Tongue (tissue), 3 donors: ENCODE measurements at places on chromosomes 2 and 18. TPM values are rescaled to one million over a fixed set of nuclear protein-coding genes. Genes with fewer than 3 reads are reported as not detected.

GRCh38 chr2:17317439-17317976 is 200.7 kb downstream of the RAD51AP2 start:
- DNase-seq = no peak

The CXCR1 gene
- total RNA-seq = 0.31 TPM

GRCh38 chr2:175698061-175698460 is 304.0 kb downstream of the LNPK start:
- peak; percentile 25 for DNase-seq

- no peak for DNase-seq
These were observed 126.4 kb downstream of the CACNB4 start for GRCh38 chr2:151972241-151973012.

DNA sequence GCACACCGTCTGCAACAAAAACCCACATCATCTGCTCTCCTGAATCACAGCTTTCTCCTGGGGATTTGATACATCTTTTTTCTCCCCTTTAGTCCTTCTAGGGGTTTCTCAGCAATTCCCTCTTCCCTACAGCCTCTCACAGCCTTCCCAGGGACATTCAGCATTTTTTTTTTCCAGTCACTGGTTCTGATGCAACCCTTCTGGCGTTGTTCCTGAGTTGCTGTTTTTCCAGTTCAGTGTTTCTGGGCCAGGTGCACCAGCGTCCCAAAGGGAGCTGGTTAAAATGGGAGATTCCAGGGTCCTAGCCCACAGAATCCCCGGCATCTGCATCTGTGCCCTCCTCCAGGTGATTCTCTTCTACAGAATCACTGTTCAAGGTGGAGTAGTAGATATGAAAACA is 36.1 kb downstream of the ADCY3 start:
- DNase-seq = no peak

DNA sequence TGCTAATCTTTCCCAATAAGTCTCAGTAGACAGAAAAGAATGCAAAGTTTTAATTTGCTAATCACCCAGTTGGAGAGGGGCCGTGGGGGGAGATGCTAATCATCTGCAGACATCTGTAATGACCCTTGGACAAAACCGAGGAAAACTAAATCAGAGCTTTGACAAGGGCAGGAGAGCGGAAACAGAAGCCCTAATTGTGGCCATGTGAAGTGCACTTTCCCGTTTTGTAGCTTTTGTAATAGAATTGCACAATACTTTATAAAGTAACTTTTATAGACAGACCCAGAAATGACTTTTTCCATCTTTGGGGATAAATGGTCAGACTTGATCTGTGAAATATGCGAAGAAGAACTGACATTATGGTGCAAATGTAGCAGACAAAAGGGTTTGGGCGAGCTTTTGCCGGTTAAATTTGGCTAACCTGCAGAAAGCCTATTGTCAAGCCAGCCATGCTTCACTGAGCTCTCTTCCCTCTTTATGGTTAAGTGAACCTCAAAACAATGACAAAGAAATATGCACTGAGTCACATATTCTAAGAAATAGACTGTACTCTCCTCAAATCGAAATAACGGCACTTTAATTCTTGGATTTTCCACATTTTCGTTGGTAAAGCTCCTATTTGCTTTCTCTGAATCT is 980.1 kb upstream of the POU3F3 start:
- no peak for DNase-seq

The CD28 gene
- total RNA-seq = 2.4 TPM

The CPS1 gene
- total RNA-seq = 2.8 TPM

The ESPNL gene
- 1.0 TPM for total RNA-seq

GRCh38 chr2:19235308-19235707 is 123.1 kb downstream of the OSR1 start:
- no peak for DNase-seq

The PPP1R1C gene
- total RNA-seq = 2.5 TPM

GRCh38 chr2:46340740-46341420 is 43.7 kb downstream of the EPAS1 start:
- no peak for DNase-seq

DNA sequence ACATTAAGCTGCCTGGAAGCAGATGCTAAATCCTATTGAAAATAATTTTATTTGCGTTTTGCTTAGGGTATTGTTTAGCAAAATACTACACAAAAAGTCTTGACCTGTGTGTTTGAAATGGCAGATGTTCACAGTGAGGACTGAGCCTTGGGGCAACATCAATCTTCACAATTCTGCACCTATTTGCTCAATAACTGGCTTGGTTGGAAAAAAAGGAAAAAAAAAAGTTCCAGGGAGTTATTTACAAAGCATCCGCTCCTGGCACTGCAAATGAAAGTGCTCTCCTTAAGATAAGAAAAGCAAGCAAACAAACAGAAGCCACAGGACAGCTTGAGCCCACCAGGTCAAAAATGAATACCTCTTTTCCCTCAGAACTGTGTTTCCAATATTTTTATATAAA is 77.7 kb downstream of the MAP2 start:
- DNase-seq = peak; percentile 13

The POTEF gene
- total RNA-seq = not detected

The BCL2 gene
- total RNA-seq = 47.3 TPM

GRCh38 chr2:113158884-113159553 is 14.8 kb upstream of the PSD4 start:
- DNase-seq = no peak

The VIL1 gene
- total RNA-seq = not detected

DNA sequence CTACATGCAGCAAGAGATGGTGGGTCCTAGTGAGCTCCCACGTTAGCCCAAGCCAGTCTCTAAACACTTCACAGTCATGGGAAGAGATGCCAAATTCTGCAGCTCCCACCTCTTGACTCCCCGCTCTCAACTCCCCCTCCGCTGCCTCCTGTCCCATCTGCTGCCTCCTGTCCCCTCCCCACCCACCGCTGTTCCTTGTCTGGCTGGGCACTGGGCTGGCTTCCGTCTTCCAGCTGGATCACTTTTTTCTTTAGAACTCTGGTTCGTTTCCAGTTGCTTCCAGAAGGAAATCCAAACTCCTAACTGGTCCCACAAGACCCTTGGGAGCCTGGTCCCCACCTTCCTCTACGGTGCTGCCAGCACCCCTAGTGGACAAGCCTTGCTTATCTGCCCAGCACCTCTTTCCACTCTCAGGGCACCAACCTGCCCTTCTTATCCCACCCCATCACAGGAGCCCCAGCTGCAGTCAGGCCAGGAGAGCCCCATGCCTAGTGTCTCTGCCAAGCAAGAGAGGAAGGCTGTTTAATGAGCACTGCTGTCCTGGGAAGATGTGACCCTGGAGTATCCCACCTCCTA is 12.1 kb upstream of the TWIST2 start:
- no peak for DNase-seq

- no peak for DNase-seq
These were observed 27.4 kb upstream of the PPP3R1 start for GRCh38 chr2:68279691-68280090.

DNA sequence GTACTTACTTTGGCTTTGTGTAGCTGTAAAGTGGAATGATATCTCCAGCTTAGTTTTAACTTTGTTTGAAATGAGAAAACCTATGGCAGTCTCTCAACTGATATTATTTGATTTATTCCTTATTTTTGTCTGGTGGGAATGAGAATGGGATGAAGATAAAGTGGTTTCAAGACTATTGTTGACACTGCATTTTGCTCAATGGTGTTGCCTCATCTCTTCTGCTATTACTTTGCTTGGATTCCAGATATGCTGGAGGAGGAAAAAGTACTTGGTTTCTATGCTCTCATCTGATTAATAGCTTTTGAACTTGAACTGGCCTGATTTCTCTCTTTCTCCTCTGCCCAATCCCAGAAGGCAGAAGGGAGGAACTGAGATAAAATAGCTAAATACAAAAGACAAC is 198.2 kb downstream of the CTNNA2 start:
- DNase-seq = no peak

GRCh38 chr2:237471438-237472186 is 15.4 kb upstream of the MLPH start:
- DNase-seq = no peak

The ITPRIPL1 gene
- total RNA-seq = 6.3 TPM

The EFR3B gene
- total RNA-seq = 6.1 TPM

- peak; percentile 27 for DNase-seq
These were observed 371.1 kb downstream of the TXNL1 start for GRCh38 chr18:56267334-56267733.

The SLC25A12 gene
- 83.1 TPM for total RNA-seq

The CHRND gene
- 34.2 TPM for total RNA-seq

DNA sequence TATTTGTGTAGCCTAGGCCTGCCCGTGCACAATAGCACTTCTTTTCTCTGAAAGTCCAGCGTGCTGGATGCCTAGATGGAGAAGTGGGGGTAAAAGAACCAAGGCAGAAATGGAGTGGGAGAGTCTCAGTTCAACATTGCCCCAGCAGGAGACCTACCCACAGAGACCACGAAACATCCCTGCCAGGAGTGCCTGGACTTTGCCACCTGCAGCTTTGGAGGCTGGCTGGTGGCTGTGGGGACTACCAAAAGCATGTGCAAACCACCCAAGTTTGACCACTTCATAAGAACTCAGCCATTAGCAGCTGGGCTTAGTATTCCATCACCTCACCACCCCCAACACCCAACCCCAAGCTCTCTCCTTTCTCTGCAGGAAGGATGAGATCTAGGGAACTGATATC is 416.9 kb upstream of the ID2 start:
- DNase-seq = no peak

DNA sequence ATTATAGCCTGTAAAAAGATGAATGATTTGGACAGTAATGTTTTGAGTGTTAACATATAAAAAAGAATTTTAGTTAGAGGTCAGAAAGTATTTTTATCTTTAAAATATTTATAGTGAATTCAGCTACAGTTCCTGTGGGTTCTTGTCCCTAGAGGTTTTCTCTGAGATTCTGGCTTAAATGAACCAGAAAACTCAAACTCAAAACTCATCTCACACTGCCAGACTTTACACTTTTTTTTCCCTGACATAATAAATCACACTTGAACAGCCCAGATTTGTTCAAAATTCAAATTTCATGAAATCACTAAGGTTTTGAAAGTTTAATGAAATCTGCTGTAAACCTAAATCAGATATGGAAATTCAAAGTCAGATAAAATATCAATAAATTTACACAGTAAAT is 92.3 kb downstream of the KCNH7 start:
- no peak for DNase-seq

DNA sequence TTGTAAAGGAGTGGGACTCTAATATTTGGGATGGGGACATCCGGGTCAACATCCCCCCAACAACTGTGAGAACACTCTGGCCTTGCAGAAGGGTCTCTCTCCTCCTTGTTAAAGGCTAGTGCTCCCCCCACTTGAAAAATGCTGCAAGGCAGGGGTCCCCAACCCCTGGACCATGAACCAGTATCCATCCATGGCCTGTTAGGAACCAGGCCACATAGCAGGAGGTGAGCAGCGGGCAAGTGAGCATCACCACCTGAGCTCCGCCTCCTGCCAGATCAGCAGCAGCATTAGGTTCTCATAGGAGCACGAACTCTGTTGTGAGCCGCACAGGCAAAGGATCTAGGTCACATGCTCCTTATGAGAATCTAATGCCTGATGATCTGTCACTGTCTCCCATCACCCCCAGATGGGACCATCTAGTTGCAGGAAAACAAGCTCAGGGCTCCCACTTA is 243.9 kb upstream of the ID2 start:
- no peak for DNase-seq

DNA sequence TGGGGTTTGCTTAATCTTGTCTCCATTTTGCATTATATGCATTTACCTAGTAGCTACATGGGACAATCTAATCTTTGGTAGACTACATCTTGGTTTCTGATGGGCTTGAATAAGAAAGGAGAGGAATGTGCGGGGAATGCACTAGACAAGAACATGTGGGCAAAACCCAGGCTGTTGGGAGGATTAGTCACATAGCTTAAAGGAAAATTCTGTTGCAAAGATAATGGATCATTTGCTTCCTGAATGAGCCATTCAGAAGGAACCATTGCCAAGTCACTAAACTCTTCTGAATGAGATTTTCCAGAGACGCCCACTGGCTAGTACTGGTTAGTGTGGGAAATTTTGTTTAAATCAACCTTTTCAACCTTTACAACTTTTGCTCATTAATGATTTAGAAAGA is 84.8 kb downstream of the OSBPL6 start:
- DNase-seq = peak; percentile 38

DNA sequence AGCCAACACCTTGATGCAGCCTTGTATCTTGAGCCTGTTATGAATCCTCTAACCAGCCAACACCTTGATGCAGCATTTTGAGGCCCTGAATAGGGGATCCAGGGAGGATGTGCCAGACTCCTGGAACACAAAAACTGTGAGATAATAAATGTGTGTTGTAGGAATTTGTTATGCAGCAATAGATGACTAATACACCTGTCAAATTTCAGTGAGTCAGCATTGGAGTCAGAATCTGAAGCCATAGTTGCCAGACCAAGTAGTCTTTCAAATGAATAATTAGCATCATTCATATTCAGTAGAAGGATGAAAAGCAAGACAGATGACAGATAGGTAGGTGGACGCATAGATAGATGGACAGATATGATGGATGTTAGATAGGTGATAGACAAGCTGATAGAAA is 942.5 kb upstream of the SLC39A10 start:
- no peak for DNase-seq

The STRN gene
- total RNA-seq = 38.1 TPM

DNA sequence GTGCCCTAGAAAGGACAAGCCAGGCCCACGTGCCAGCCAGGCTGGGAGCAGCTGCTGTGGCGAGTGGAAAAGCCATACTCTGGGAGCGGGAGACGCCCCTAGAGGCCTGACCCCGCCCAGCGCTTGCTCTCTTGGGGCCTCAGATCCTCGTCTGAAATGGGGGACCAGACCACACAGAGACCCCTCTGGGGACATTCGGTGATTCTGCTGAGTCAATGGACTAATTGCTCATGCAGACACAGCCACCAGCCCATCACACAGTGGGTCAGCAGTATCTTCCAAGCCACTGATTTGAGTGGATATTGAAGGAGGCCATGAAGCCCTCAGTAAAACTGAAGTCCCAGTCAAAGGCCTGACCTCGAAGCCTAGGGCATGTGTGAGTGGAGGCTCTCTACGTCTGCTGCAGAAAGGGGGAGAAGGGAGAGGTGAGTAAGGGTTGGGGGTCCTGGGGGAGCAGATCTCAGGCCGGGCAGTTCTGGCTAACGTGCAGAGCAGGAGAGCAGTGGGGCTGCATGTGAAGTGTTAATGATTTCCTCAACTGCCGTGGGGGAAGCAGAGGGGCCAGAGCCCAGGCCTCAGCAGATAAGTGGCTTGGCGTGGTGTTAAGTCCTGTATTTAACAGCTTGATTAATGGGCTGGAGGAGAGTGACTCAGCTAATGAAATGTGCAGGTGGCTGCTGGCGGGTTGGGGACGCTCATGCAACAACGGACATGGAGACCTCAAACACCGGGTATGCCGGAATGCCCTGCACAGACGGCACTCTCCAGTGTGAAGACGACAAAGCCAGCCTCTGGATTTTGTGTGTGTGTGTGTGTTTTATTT is 104.4 kb upstream of the TWIST2 start:
- DNase-seq = no peak

The ACTR1B gene
- 48.8 TPM for total RNA-seq

DNA sequence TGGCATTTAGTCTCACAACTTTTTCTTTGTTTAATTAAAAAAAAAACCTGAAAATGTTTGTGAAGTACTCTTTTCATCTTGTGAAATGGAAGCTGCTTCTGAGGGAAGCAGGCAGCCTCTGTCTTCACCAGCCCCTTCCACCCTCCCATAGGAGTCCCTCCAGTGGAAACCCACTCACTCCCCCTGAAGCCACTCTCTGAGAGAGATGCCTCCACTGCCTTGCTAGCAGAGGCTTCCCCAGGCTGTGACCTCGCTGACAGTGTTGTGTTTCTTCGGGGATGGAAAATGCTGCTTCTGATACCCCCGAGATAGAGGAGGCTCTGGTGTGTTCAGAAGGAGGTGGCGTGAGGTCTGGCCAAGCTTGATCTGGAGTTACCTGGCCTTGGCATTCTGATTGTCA is 59.9 kb downstream of the SH3RF3 start:
- no peak for DNase-seq
